Stimulated activated CD4-positive, alpha-beta T cell treated with anti-CD3 and anti-CD28 coated beads, Interleukin-1b, Interleukin-23, amount 100 ng/mL, for 1 hour (primary cell): ENCODE measurements at places on chromosomes 6 and 20.

DNA sequence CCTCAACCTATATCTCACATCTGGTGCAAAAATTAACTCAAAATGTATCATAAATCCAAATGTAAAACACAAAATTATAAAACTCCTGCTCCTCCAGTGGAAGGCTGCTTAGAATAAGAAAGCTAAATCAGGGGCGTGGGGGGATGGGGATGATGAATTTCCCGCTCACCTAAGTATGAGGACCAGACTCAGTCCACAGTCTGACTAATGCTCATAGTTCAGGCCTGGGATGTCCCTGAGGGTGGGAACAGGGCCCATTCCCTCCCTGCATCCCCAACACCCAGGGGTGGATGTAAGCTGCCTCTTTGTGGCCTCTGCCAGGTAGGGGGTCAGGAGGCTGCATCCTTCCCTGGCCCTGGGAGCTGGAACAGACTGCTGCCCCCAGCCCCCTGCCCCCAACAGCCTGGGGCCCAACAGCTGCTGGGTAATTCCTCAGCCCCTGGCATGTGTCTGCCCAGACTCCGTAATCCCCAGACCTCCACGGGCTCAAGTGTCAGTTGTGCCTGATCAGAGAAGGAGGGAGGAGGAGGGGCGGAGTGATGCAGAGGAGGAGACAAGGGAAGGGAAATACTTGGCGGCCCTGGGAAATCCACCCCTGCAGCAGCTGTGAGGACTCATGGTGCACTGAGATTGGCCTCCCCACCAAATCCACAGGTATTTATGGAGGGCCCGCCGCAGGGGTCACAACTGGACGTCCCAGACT lies 224.5 kb downstream of the PREX1 start:
- DNase-seq = no peak

- no peak for DNase-seq
These were observed 5.1 kb upstream of the BPI start for GRCh38 chr20:38298768-38299288.

GRCh38 chr6:125149256-125150144 lies 4.1 kb upstream of the TPD52L1 start:
- DNase-seq = no peak

DNA sequence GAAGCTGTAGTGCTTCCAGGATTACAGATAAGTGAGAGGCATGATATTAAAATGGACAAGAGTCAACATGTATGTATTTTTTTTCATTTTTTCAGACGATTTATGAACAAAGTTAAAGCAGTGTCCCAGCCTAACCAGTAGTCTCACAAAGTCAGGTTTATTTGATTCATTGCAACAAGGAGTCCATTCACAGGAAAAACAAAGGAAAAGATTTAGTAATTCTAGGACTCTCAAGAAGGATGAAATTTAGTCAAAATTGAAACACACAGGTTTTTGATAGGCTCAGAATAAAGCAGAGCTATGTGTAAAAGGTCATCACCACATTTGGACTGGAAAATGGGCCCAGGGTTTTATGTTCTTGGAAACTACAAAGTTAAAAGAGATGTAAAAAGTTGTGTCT lies 84.0 kb downstream of the ZNF133 start:
- no peak for DNase-seq

GRCh38 chr6:166592821-166593220 lies 6.3 kb upstream of the RAMACL start:
- DNase-seq = no peak

- no peak for DNase-seq
These were observed 105.2 kb downstream of the OR2B2 start for GRCh38 chr6:27806981-27807440.
